HFFc6 (cell line): ENCODE measurements at places on chromosomes 1 and 21.

DNA sequence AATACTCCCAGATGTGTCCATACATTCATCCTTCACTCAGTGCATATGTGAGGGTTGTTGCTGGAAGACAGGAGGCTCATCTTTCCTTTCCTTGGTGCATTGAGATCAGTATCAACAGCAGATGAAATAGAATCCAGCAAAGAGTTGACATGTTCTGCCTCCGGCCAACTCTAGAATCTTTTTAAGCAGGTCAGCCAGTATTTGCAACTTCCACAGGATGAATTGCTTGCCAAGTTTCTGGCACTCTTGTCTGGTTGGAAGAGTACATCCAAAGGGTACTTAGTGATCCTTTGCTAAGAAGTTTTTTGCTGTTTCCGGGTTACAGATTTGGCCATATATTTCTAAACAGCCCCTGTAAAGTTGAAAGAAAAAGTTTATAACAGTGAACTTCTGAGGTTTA, 21.1 kb downstream of the SYNC start:
- DNase-seq: peak; percentile 19

- no peak for DNase-seq
Measured at GRCh38 chr1:166544036-166544435, 295.2 kb upstream of the POGK start.

DNA sequence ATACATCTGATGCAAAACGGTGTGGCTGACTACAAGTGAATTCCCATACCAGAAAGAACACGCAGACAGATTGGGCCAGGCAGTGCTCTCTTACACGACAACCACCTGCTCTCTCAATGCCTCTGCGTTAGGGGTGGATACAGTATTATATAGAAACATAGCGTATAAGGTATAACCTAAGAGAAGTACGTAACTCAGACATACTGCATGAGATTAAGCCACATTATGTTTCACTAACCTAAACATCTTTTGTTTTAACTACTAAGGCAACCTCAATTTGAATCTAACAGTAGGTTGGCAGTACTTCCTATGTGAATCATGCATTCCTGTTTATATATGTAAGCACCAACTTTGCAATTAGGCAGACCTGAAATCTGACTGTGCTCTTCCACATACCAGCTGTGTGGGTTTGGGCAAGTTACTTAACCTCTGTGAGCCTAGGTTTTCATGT, 58.1 kb upstream of the COA6 start:
- peak; percentile 48 for DNase-seq

DNA sequence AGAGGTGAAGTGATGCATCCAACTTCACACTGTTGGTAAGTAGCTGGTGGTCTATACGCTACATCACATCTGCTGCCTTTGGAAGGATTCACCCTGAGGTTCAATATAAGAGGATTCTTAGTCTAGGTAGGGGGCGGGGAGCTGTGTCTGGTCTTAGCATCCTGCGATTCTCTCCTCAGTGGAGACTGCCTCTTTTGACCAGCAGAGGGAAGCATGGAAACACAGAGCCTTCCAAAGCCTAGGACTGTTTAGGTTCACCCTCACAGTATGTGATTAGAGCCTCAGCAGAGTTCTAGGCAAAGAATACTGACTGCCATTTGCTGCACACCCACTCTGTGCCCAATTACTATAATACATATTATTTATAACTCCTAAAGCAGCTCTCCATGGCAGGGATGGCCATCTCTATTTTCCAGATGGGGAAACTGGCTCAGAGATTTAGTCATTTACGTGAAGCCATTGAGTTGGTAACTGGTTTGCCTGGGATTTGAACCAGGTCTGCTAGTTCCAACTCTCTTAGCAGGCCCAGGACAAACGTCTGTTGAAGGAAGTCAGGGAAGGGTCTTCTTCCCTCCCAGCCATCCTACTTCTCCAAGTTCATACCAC, 28.9 kb upstream of the EFCAB14 start:
- DNase-seq: peak; percentile 60

- DNase-seq: no peak
Measured at GRCh38 chr1:153534925-153535241, 908 bp downstream of the S100A6 start.

- DNase-seq: peak; percentile 52
Measured at GRCh38 chr1:87024936-87025540, 110.6 kb downstream of the HS2ST1 start.

- peak; percentile 70 for DNase-seq
Measured at GRCh38 chr21:21612466-21612865, 614.3 kb downstream of the NCAM2 start.

GRCh38 chr1:245255783-245256182, 101.0 kb downstream of the KIF26B start:
- DNase-seq: no peak

- no peak for DNase-seq
Measured at GRCh38 chr1:27971674-27972073, 11.9 kb downstream of the XKR8 start.

DNA sequence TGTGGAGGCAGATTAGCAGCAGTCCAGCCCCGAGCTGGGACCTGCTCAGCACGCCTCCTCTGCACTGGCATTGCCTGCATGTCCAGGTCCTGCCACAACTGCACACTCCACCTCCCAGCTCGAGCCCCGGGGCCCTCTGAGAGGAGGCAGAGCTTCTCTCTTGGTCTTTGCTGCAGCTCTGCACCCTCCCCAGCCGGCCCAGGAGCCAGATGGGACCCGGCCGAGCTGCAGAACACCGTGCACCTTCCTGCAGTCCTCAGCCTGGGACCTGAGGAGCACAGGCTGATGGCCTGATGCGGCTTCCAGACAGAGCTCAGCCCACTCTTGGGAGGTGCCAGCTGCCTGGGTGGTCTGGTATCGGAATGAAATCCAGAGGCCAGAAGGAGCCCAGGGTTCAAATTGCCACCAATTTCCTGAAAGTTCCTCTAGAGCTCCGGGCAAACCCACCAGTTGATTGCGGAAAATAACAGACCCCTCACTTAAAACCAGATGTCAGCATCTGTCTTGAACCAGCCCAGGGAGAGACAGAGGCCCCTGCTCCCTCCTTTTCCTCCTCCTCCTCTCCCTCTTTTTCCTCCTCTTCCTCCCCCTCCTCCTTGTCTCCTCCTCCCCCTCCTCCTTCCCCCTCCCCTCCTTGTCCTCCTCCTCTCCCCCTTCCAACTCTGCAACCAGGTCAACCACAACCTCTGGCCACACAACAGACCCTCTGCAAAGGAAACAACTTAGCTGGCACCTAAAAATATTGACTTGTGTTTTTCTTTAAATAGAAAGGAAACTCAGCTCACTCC, 10.6 kb upstream of the SPSB1 start:
- DNase-seq: no peak

DNA sequence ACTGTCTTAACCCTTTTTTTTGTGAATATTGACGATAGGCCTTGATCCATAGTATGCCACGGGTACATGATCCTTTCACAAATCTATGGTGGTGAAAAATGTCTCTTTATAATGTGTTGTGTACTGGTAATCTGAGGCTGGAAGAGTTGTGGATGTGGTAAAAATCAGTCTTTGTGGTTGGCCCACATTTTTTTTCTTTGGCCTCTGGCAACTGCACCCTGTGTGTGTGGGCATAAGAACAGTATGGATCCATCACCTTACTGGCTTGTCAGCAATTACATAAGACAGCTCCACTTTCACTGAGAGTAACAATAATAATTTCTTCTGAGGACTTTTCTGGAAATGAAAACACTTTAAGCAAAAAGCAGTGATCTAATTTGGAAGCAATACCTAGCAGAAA, 101.6 kb downstream of the GABPA start:
- no peak for DNase-seq

DNA sequence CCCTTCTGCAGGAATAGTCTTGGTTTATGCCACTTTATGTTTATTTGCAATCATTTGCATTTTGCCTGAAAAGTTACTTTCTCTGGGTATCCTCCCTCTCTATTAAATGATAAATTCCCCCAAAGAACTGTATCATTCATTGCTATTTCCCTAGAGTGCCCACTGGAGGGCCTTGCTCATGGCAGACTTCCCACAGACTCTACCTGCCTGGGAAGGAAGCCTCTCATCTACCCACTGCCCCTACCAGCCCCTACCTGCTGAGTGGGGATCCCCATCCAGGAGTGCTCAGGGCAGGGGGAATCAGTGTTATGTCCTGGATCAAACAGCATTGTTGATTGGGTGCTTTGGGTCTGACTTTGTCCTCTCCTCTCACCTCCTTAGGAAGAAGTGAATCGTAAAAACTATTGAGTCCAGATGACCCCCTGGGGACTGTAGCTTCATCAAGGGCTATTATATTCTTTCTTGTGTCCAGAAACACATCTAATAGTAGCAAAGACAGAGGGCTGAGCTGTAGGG, 6.8 kb upstream of the LRRN2 start:
- no peak for DNase-seq

DNA sequence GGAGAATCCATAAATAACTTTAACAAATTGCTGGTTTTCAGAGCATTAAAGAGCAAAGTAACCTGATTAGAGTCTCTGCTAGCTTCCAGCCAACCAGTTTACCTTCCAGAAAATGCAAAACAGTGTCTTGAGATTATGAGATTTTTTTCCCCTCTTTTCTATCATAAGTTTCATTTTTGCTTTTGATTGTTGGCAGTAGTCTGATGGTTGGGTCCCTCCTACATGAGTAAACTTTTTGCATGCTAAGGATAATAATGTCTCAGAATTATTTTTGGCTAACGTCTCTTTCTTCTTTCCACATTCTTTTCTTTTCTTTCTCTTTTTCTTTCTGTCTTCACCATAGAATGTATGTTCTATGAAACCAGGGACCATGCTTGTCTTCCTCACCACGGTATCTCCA, 6.3 kb upstream of the ADAMTS5 start:
- DNase-seq: no peak

GRCh38 chr1:208432346-208432745, 188.2 kb upstream of the PLXNA2 start:
- DNase-seq: no peak

GRCh38 chr1:195971589-195971988, 636.7 kb downstream of the KCNT2 start:
- DNase-seq: no peak

DNA sequence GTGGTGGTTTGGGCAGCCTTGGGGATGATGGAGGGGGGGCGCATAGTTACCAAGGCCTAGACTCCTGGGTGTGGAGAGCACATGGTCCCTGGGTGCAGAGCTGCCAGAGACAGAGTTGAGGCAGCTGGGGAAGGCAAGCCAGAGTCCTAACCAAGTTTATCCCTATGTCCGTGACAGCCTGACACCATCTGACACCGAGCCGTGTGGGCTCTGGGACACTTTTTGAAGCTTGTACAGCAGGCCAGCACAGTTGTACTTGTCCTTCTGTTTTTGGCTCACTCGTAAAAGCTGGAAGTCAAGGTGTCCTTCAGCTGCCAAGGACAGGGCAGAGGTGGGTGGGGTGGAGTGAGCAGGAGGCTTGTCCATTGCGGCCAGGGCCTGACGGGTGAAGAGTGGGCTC, 28.5 kb downstream of the SLC26A9 start:
- no peak for DNase-seq

- DNase-seq: no peak
Measured at GRCh38 chr1:177080564-177080963, 83.9 kb downstream of the ASTN1 start.

DNA sequence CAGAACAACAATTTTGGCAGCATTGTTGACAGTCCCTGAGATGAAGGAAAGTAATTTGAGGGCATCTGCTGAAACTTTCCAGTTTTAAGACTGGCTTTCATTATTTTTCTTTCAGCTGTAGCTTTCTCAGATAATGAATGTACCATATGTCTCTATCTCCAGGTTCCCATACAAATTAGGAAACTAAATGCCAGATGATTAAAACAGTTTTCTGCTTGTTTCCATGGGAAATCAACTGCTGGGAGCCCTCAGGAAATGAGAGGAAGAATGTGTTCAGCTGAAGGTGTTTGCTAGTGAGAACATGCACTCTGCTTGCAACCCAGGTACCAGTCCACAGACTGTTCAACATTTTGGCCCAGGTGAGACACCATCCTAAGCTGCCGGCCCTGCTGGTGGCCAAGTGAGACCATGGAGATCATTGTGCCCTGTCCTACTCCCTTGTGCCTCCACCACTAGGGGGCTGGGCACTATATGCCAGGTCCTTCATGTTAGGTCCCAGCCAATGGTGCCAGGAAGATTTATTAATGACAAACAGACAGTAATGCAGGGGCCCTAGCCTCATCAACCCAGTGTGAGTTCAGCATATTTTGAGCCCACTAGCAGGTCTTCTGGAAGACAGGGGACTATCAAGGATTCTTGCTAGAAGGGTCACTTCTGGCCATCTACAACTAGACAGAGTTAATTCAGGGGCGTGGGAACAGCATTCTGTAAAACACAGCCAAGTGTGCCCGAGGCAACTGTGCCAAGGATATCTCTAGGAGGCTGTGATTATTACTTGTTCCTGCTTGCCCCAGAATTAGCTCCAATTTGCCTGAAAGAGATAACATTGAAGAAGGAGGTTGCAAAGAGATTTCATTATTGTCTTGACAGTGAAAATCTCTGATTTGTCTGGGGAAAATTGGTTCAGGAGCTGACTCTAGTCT, 17.0 kb upstream of the LRRC8C start:
- DNase-seq: no peak

DNA sequence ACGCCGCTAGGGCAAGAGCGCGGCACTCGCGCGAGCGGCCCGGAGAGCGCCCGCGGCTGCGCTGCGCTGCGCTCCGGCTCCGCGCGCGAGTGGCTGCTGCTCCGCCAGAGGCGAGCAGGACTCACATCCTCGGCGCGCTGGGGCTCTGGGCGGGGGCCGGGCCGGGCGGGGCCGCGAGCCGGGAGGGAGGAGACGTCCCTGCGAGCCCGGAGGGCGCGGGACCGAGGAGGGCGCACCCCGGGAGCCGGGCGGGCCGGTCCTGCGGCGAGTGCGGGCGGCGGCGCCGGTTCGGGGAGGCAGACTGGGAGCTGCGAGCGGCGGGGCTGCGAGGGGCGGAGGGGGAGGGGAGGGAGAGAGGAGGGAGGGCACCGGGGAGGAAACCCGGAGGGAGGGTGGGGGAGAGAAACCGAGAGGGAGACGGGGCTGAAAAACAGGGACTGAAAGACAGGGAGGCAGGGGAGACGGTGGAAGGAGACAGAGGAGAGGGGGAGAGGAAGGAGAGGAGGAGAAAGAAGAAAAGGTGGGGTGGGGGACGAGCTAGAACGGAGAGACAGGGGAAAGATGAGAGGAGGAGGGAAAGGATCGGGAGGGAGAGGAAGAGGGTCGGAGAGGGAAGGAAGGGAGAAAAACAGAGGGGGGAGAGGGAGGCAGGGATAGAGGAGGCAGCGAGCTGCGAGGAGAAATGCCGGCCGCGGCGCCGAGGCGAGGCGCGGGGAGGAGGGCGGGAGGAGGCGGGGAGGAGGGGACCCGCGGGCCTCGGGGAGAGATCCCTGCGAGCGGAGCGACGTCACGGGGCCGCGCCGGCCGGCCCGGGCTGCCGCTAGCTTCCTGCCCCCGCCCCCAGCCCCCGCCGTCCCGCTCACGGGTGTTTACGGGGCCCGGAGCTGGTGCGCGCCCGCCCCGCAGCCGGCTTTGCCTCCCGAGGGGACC, at the start of gene CAMK2N1:
Gene CAMK2N1, minus strand, starts transcription at position 684 of the 930 bp plus-strand sequence. CDS start 831 bp downstream, outside the sequence.
- DNase-seq: peak; percentile 52

GRCh38 chr1:118931876-118932275, 56.3 kb downstream of the TBX15 start:
- DNase-seq: no peak
